WTC11 (cell line): ENCODE measurements at places on chromosomes 13 and 19. TPM values are rescaled to one million over a fixed set of nuclear protein-coding genes. Genes with fewer than 3 reads are reported as not detected.
A peak's percentile ranks its signal among the peaks of the same experiment; 100 is the strongest.

DNA sequence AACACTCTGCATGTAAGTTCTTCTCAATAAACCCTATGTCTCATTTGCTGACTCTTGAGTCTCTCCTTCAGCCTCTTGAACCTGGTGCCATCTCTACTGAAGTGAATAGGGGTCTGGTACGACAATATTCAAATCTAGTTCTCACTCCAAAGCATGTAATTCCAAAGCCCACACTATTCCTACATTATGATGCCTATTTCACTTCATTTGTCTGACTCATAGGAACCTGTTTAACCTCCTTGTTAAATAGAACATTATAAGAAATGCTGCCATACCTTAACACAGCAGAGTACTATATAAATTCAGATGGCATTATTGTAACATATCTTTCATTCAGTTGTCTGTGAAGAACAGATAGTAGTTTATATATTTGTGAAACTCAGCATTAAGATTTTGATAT is 67.1 kb downstream of the STARD13 start:
- DNase-seq = no peak

DNA sequence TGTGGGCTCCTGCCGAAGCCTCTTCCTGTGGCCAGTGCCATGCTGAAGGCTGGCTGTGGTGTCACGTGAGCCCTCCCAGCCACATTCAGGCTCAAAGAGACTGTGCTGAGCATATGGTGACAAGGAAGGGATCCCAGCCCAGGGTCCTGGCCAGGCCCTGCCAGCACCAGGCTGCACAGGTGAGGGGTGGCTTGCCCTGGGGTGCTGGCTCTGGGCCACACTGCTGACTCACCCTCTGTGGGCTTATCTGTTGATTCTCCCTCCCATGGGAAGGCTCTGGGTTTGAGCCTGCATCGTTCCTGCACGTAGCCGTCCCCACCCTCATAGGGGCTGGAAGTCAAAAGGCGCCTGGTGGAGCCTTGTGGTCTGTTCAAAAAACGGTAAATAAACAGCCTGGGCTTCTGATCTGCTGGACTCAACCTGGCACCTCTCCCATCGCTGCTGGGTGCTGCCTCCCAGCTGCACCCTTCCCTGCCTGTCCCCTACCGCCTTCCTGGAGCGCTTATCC is 31.1 kb downstream of the DNM2 start:
- DNase-seq = no peak

Gene CLASRP
- total RNA-seq = 85.0 to 88.9 TPM (median 88.0 TPM) in 3 replicates

DNA sequence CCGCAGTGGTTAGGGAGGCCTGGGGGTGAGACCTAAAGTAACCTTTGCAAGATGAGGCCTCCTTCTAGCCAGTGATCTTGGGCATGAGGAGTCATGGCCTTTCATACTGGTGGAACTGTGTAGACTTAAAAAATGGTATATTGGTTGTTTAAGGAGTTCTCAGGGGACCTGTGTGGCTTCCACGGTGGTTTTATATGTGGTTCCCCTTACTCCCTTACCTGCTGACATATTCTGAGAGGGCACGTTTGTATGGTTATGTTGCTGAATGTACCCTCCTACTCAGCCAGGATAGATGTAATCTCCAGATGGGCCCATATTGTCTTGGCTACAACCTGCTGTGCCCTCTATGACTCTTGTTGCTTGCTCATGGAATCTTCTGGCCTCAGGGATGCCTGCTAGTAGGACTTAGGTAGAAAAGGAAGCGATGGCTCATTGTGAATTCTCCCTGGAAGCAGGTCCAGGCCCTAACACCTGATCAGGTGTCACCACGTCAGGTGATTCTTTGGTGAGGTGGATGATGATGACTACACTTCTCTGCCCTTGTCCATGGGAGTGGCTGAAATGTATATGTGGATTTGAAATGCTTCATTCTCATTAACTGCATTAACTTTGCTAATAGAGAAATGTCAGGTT is 1.8 kb downstream of the ZNF460 start:
- no peak for DNase-seq

Gene PDCD5
- total RNA-seq = 89.5 to 98.3 TPM (median 93.9 TPM) in 3 replicates

DNA sequence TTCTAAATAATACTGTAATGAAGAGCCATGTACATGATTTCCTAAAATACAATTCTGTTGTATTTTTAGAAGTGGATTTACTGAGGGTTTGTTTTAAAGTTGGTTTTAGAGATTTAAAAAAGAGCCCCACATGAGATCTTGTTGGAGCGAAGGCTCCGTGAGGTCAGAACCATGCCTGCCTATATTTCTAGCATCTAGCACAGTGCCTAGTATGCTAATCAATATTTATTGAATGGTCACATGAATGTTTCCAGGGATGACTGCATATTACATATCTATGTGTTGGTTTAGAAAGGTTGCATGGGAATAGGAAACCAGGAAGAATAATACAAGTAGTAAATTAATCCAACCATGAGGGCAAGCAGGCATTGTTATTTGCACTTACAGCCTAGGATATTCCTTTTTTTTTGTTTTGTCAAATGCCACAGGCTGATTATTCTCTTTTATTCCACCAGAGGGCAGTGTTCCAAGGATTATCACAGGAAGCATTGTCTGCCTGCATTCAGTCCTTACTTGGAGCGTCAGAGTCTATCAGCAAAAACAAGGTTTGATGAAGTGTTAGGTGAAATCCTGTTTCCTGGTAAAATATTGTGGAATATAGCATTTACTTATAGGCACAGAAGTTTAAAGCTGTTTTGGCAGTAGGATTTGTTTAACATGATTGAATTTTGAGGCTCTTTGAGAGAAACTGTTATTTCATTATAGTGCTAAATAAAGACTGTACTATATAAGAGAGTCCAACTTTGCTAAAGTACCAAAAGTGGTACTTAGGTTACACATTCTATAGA is 46.8 kb downstream of the COG3 start:
- no peak for DNase-seq

GRCh38 chr13:111313911-111314425 is 6.5 kb upstream of the TEX29 start:
- no peak for DNase-seq

- DNase-seq = peak; percentile 74
Observed at GRCh38 chr19:3801412-3802096, 15.4 kb upstream of the MATK start.

DNA sequence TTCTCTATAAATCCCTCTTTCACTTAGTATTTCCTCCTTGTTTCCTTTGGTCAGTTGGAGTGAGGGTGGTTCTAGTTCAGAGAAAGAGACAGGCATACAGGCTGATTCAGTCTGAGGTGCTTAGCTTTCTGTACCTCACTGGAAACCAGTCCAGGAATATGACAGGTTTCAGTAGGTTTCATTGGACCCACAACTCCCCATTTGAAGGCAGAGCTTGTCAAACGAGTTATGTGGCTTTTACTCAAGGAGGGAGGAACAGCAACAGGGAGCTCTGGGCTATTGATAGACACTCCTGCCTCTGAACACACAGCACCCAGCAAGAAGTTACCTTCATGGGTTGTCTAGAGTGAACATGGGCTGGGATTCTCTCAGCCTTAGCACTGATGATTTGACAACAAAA is 14.5 kb downstream of the ACTN4 start:
- DNase-seq = no peak

- peak; percentile 29 for DNase-seq
Observed at GRCh38 chr13:40345654-40346372, 320.6 kb downstream of the FOXO1 start.

GRCh38 chr13:88627071-88627470 is 955.9 kb downstream of the SLITRK5 start:
- DNase-seq = no peak

DNA sequence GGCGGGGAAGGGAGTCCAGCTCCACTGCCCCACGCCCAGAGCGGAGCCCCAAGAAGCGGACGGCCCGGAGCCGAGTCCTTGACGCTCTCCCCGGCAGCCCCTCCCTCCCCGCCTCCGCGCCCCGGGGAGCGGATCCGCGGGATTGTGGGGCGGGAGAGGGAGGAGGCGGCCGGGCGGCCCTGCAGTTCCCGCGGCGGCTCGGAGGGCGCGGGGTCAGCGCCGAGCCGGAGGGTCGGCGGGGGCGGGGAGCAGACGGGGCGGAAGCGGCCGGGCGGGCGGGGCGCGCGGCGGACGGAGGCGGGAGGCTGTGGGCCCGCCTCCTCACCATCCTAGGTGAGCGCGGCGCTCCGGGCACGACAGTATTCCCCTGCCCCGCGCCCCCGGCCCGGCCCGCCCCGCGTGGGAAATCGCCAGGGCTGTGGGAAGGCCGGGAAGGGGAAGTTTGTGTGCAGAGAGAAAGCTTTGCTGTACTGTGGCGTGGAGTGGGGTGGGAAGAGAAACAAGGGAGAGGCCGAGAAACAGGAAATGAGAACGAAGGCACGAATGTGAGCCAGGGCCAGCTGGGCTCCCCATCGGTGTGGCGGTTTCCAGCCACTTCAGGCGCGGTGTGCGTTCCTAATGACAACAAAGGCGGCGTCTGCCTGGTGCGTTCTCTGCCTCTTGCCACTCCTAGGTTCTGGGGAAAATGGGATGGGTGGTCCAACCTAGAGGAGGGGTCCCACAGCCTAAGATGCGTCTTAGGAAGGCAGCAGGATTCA is 1.3 kb upstream of the KLF12 start:
- DNase-seq = peak; percentile 78

DNA sequence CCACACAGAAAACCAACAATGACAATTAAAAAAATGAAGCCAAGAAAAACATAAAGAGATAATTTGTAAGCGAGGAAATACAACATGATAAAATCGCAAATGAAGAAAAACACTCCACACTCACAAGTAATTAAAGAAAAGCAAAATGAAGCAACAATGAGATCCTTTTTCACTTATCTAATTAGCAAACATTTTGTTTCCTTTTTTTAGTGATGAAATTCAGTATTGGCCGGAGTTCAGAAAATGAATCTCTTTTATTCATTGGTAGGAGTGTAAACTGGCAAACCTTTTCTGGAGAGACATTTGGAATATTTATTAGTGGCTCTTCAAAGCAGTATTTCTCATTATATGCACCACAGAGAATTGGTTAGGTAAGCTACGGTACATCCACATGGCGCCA is 70.6 kb upstream of the POMP start:
- no peak for DNase-seq

Gene SPRYD7
- 3.0 to 3.8 TPM (median 3.1 TPM) in 3 replicates for total RNA-seq

- DNase-seq = no peak
Observed at GRCh38 chr13:50200988-50201387, 185.7 kb downstream of the KCNRG start.

- DNase-seq = no peak
Observed at GRCh38 chr13:113272701-113273181, 24.3 kb upstream of the LAMP1 start.

DNA sequence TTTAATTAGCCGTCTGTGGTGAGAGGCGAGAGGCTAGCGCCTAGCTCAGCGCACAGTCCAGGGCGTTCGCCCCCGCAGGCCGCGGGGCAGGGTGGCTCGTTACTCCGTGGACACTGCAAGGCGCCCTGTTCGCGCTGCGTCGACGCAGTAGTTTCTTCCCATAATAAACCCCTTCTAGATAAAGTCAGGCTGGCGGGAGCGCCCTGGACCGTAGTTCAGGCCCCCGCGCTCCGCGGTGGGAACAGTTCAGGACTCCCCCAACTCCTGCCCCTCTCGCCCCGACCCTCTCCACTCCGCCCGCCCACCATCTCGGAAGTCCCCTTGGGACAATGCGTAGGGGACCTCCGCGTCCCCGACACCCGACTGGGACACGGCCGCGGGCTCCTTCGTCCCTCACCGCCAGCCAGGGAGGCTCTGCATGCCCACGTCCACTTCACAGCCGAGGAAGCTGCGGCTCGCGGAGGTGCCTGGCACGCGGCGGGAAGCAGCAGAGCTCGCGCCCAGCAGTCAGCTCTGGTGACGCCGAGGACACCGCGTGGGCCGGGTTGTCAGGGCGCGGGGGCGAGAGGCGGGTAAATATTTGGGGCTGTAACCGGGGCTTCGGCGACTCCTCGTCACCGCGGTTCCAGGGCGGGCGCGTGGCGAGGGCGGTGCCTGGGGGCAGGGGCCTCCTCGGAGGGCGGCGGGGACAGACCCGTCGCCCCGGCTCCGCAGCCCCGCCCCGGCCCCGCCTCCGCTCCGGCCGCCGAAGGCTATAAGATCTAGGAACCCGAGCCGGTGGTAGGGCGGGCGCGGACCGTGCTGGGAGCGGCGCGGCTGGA is at the start of gene RGCC:
Gene RGCC (plus strand): TSS at position 783 of the 821 bp plus-strand sequence. CDS start 158 bp downstream, outside the sequence.
- peak; percentile 80 for DNase-seq

DNA sequence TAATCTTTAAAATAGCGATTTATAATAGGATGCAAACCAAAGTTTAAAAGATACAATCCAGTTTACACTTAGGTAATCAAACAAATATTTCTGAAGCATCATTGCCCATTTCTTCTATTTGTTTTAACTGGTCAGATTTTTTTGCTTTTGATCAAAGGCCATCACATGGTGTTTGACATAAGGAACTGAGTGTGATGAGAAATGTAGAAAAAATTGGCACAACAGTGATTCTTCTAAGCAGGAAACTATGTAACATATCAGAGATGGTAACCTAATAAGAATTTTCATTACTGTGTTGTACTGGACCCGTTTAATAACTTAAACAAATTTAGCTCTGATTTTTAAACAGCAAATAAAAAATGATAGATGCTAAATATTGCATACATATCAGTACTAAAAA is 644.7 kb upstream of the KLF12 start:
- no peak for DNase-seq

Gene PLPPR3
- total RNA-seq = 60.6 to 86.8 TPM (median 83.9 TPM) in 3 replicates

DNA sequence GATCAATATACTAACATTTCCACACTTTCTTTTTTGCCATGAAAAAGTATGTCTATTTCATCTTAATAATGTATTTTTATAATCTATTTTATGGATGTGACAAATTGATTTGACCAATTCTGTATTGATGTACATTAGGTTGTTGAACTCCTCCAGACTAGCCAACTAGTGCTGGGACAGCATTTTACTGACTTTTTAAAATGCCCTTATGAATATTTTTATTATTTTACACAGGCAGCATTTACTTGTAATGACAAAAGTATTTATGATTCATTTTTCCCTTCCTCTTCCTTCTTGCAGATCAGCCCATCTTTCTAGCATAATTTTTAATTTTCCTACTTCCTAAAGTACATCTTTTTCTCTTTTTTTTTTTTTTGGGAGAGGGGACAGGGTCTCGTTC is 918 bp upstream of the FUZ start:
- no peak for DNase-seq

Gene CPB2
- 0.21 to 0.33 TPM in 2 of 3 replicates, not detected in the other for total RNA-seq

DNA sequence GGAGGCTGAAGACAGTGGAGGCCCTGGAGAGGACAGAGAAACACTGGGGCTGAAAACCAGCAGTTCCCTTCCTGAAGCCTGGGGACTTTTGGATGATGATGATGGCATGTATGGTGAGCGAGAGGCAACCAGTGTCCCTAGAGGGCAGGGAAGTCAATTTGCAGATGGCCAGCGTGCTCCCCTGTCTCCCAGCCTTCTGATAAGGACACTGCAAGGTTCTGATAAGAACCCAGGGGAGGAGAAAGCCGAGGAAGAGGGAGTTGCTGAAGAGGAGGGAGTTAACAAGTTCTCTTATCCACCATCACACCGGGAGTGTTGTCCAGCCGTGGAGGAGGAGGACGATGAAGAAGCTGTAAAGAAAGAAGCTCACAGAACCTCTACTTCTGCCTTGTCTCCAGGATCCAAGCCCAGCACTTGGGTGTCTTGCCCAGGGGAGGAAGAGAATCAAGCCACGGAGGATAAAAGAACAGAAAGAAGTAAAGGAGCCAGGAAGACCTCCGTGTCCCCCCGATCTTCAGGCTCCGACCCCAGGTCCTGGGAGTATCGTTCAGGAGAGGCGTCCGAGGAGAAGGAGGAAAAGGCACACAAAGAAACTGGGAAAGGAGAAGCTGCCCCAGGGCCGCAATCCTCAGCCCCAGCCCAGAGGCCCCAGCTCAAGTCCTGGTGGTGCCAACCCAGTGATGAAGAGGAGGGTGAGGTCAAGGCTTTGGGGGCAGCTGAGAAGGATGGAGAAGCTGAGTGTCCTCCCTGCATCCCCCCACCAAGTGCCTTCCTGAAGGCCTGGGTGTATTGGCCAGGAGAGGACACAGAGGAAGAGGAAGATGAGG is 1.5 kb downstream of the PPP1R15A start:
- no peak for DNase-seq

GRCh38 chr13:73598020-73598712 is 536.0 kb downstream of the KLF12 start:
- DNase-seq = no peak

Gene ZNF793
- total RNA-seq = 14.7 to 16.3 TPM (median 15.0 TPM) in 3 replicates
